ENCODE measurements at places on chromosomes 3 and 15.

DNA sequence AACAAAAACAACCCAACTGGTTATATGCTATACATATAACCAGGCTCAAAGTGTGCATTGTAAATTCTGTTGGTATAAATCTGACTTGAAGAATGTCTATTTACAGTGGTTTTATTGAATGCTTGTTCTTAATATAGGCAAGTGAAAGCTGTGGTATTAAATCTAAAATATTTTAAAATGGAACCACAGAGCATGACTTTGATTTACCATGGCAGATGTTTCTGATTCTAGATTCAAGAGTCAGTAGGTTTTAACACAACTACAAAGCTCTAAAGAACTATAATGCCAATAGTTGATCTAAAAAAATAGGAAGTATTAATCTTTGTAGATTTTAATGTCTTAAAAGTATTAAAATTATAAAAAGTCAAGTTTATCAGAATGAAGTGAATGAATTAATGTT, 141.9 kb upstream of the PLSCR5 start:
- DNase-seq: no peak

- DNase-seq: peak; percentile 10
Observed at GRCh38 chr15:46312133-46312740, 677.4 kb downstream of the SQOR start.

DNA sequence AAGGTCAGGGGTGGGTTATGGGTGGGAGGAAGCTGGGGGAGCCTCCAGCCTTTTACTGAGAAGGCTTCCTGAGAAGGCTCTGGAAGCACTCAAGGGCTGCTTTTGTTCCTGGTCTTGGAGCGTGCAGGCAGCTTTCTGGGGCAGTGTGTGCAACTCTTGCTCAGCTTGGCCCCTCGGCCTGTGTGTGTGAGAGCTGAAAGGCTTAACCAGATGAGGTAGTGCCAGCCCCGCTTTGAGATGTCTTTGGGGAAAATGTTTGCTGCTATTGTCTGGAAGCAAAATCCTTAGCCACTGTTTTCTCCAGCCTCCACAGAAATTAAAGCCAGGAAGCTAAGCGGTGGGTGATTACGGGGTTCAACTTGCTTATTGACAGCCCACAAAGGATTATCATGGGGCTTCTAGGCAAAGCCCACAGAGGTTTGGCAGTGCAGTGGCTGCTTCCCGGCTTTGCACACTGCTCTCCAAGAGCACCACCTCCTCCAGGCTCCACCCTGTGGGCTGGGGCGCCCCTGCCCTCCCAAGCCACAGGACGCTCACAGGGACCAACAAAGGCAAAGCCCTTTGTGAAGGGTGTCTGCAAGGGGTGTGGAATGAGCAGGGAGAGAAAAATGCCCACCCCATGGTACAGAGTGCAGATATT, 121.7 kb upstream of the TLE3 start:
- no peak for DNase-seq

DNA sequence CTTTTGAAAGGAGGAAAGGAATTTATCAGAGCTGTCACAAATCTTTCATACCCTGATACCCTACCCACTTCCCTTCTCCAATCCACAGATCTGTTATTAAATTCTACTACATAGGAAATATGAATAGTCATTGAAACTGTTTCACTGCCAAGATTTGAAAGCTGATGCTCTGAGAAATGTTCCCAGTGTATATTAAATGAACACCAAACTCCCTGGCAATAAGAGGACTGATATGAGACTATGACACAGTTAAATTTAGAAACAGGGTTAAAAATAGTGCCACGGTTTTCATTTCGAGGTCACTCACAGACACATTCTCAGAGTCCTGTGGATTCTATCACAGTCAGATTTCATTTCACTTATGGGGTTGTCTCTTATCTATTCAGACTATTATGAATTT, 27.2 kb upstream of the GBE1 start:
- DNase-seq: no peak

Measured in GM12864 (cell line).